ENCODE measurements at places on chromosomes 13 and 19.

- no peak for DNase-seq
Observed at GRCh38 chr19:6413291-6413690, 11.3 kb downstream of the KHSRP start.

- no peak for DNase-seq
Observed at GRCh38 chr13:86909318-86909717, 761.9 kb upstream of the SLITRK5 start.

GRCh38 chr19:56105090-56105701 is 15.9 kb downstream of the ZNF787 start:
- DNase-seq = no peak

GRCh38 chr13:102466610-102467190 is 64.9 kb upstream of the FGF14 start:
- DNase-seq = no peak

DNA sequence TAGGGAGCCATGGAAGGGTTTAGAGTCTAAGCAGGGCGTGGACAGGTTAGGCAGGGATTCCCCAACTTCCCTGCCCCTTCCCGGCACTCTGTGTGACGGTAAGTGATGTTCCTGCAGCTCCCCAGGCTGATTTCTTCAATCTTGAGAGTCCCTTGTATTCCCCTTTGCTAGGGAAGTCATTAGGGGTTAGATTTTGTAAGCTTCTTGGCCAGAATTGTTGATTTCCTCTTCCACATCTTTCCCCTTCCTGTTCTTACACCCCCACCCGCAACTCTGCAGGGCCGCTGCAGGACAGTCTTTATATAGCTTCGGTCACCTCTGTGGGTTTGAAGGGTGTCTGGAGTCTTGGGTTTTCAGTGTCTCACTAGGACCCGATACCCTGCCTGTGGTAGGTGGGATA is 10.6 kb upstream of the ADGRE1 start:
- DNase-seq = no peak

GRCh38 chr19:14383661-14384555 is 2.7 kb downstream of the ADGRE5 start:
- DNase-seq = no peak

DNA sequence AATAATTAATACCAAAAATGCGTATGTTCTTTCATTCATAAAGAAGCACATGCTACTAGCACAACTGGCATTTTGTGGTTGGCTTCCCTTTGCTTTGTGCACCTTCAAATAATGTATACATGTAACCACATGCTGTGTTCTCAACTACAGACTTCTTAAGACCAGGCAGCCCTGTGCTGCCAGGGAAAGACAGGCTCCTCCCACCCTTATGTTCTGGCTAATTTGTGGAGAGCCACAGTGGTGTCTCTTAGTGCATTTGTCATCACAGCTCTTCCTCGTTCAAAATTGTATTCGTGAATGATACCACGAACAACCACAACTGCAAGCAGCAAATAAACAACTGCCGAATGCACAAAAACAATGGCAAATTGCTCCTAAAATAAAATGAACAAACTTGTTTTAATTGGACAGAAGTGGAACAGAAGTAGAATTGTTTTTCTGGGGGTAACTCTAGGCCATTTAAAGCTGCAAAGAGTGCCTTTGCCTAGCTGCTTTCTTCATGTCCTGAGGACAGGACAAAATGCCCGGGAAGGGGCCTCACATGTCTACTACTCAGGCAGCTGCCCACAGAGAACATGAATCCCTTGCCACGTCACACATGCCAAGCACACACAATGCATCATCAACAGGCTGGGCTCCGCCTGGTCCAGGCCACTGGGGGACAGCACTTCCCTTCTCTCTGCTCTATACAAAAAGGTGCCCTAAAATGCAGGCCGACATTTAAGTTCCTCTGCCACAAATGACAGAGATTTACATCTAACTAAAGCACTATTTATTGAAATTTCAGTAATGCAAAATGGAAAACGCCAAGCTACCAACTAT is 21.7 kb downstream of the IRS2 start:
- DNase-seq = no peak
